ENCODE measurements at places on chromosomes 16 and 17.

- DNase-seq = no peak
Observed at GRCh38 chr17:78219396-78220150, 5.5 kb downstream of the BIRC5 start.

- DNase-seq = peak; percentile 18
Observed at GRCh38 chr17:48215583-48216139, 108.1 kb downstream of the SNX11 start.

GRCh38 chr17:41705271-41705991 is 6.7 kb upstream of the GAST start:
- DNase-seq = peak; percentile 48

DNA sequence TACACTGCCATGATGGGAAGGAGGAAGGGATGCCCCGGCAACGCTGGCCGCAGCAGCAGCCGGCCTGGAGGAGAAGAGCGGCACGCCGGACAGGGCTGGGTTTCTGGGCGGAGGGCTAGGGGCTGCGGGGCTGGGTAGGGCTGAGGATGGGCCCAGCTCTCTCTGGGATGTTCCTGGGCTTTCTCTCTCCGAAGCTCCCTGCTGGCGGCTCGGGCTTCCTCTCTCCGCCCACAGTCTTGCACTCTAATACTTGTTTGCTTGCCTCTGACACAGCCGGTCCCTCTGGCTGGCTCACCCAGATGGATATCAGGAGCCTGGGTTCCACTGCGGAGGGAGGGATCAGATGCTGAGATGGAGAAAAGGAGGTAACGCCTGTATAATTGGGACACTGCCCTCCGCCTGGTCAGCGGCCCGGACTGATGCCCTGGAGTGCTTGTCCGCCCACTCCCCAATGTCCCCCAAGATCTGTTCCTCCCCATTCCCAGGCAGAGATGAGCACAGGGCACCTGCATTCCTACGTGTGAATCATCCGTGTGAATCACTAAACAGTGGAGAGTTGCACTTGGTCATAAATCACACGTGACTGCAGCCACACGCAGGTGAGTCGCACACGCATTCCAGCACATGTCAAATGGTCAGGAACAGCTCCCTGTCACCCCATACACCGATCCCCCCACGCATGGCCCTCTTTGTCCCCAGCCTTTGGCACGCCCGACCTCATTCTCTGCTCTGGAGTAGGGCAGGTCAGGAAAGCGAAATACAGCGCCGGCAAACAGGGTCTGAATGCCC is at the start of gene ALOXE3:
Gene ALOXE3 (minus strand): TSS at position 535 of the 789 bp plus-strand sequence. CDS start 524 bp downstream, at position 11.
- peak; percentile 40 for DNase-seq

DNA sequence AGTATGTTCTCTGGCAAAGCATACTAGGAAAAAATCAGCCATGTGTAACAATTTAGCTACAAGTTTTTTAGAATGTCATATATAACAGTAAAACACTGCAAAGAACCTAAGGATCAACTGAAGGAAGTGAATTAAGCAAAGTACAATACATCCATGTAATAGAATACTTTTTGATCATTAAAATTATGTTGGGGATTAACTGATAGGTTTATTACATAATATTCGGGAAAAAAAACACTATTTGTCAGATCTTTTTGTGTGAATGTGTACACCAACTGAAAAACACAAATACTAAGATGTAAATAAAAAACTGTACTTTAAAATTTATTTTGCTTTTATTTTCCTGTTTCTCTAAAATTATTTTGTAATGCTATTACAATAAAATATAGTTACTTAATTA is 185.5 kb upstream of the DYNLRB2 start:
- no peak for DNase-seq

DNA sequence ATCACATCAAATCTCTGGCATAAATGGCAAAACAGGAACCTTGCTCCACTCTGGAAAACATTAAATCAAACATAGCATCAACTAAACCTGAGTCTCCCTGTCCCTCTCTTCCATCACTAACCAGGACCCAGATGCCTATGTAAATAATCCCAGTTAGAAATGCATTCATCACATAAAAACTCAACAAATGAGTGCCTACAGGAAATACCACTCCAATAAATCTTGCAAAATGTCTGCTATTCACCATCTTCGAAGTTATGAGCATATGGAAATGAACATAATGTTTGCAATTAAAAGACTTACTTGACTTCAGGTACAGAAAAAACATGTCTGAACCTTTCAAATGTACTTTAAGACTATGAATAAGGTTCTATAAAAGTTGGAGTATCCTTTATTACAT is 425.0 kb downstream of the CDH11 start:
- no peak for DNase-seq

GRCh38 chr17:75941442-75941819 is 589 bp upstream of the FBF1 start:
- no peak for DNase-seq

DNA sequence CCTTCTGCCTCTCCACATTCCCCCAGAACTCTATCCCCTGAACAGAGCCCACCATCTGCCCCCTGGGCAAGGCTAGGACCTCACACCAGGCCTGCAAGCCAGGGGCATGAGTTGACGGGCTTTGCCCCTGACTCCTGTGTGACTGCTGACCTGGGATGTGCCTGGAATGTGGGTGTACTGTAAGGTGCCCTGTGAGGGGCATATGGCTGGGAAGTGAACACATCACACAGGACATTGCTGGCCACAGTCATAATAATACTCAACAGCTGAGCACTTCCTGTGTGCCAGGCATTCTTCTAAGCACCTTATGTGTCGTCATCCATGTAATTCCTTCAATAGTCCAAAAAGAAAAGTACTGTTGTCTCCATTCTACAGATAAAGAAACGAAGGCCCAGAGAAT is 13.3 kb downstream of the CES4A start:
- no peak for DNase-seq

DNA sequence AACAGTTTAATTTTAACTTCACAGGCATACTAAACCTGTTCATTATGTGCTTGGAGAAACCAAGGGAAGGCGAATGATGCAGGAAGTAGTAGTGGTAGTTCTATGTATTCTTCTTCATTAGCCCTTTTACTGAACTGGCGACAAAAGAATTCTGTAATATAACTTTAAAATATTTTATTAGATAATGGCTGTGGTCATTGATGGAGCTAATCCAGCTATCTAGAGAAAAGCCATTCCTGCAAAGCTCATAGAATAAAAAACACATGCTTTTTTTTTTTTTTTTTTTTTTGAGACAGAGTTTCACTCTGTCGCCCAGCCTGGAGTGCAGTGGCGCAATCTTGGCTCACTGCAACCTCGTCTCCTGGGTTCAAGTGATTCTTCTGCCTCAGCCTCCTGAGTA is 23.5 kb downstream of the TANC2 start:
- DNase-seq = no peak

GRCh38 chr17:27264068-27264812 is 29.7 kb upstream of the WSB1 start:
- DNase-seq = no peak

DNA sequence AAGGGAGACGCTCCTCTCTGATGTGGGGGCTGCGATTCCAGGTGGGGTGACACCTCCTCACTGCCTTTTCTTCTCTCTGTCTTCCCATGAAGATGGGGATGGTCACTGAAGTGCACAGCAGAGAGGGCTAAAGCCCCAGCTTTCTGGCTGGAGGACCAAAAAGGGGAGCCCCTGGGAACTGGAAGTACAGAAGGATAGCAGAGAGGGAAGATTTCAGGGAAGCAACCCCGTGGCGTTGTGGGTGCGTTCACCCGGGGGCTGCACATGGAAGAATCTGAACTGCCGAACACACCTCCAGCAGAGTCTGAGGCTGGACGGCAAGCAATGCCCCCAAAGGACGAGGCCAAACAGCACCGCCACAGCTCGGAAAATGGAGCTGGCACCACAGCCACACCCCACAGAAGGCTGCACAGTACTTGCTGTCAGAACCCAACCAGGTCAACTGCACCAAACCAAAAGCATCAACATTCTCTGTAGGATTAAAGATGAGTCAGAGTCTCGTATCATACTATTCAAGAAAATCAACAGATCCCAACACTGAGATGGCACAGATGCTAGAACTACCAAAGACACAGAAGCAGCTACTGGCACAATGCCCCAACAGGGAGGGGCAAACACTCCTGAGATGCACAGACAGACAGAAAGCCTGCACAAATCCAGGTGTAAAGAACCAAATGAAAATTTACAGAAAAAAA is 49.9 kb downstream of the MAP1LC3B start:
- DNase-seq = no peak

DNA sequence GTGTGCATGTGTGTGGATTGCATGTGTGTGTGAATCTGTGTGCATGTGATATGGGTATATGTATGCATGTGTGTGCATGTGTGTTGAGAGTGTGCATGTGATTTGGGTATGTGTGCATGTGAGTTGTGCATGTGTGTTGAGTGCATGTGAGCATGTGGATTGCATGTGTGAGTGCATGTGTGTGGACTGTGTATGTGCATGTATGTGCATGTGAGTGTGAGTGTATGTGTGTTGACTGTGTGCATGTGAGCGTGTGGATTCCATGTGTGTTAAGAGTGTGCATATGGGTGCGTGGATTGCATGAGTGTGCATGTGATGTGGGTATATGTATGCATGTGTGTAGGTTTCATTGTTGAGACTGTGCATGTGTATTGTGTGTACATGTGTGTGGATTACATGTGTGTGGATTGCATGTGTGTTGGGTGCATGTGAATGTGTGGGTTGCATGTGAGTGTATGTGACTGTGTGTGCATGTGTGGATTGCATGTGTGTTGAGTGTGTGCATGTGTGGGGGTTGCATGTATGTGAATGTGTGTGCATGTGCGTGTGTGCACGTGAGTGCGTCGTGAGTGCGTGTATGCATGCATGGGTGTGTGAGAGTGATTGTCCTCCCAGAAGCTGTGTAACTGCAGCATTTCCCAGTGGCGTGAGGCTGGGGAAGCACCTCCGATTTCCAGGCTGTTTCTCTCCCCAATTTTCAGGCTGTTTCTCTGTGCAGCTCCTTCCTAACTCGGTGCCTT is 19.4 kb downstream of the C1QTNF1 start:
- DNase-seq = no peak

DNA sequence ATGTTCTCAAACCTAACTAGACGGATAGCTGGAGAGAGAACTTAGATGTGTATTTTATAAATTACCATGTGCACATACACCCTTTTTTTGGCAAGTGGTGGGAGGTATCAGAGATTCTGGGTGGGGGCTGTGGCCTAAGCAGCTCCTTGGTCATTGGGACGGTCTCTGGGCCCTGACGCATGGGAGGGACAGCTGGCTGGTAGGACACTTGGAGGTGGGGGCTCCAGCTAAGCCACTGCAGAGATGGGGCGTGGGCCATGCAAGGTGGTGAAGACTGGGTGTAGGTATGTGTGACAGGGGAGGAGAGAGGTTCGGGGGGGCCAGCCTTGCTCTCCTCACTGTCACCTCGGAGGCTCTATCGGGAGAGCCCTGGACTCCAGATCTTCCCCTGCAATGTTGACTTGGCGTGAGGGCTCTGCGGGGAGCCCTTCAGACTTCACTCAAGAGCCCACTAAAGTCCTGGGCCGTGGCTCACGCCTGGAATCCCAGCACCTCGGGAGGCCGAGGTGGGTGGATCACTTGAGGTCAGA is 17.1 kb downstream of the C1QTNF1 start:
- DNase-seq = no peak

GRCh38 chr17:45851464-45851863 is 6.8 kb downstream of the SPPL2C start:
- DNase-seq = no peak

DNA sequence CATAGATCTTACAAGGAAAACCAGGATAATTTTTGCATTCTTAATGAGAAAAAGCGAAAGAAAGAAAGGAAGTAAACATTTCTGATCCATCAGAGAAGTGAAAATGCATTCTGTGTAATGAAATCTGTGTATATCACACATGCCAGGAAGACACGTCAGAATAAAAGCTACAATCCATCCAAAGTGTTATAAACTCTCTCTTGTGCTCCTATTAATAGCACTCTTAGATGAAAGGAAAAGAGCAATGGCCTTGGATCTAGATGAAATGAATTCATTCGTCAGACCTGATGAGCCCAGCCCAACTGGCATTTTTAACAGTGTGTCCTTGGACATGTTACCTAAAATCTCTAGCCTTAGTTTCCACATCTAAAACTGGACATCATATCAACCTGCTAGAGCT is 885.5 kb downstream of the CDH11 start:
- no peak for DNase-seq

DNA sequence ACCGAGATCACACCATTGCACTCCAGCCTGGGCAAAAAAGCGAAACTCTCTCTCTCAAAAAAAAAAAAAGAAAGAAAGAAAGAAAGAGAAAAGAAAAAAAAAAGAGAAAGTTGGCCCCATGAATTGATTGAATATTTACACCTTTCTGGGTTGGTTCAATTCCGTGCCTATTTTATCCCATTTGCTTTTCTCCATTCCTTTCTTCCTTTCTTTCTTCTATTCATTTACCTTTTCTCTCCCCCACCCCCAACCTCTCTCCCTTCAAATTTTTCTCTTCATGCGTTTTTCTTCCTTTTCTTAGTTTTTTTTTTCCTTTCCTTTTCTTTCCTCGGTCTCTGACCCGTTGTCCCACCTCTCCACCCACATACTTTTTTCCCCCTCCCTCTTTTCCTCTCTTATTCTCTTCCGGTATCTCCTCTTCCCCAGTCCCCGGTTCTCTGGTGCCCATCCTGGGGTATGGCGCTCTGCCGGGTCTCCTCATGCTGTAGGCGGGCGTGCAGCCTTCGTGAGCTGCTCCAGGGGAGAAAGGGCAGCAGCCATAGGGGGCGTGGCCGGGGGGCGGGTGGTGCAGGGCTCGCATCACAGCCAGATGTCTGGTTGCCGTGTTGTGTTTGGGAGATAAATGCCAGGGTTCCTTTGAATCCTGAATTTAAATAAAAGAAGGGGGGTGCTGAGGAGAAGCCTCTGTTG is 5.3 kb upstream of the COL1A1 start:
- DNase-seq = no peak

DNA sequence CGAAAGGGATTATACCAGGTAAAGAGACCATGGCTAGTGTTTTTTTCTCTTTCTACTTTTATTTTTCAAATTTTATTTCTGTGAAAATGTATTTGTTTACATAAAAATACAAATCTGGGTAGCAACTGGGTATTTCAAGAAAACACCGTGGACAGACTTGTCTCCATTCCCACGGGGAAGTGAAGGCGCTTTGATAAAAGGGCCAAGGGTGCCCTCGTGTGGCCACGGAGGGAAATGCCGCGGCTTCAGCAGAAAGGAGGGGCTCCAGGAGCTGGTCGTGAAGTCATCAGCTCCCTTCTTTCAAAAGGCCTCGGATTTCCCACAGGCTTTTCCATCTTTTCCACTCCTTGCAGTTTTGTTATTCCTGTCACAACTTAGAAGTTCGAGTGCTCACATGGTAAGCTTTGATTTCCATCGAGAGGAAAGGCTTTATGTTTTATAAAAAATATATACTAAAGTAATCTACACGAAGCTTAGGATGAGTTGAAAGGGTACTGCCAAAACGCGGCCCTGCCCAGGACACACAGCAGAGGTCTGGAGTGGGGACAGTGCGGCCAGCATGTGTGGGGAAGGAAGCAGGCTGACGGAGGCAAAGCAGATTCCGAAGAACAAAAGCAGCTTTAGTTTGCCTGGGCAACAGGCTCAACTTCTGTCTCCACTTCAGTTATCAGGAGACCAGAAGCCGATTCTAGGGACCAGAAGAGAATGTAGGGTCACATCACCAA is 15.3 kb upstream of the MNT start:
- peak; percentile 84 for DNase-seq

Measured in neuronal stem cell (in vitro differentiated cells).